IMR-90 (cell line): ENCODE measurements at places on chromosomes 7 and 10. TPM values are rescaled to one million over a fixed set of nuclear protein-coding genes. Genes with fewer than 3 reads are reported as not detected.

DNA sequence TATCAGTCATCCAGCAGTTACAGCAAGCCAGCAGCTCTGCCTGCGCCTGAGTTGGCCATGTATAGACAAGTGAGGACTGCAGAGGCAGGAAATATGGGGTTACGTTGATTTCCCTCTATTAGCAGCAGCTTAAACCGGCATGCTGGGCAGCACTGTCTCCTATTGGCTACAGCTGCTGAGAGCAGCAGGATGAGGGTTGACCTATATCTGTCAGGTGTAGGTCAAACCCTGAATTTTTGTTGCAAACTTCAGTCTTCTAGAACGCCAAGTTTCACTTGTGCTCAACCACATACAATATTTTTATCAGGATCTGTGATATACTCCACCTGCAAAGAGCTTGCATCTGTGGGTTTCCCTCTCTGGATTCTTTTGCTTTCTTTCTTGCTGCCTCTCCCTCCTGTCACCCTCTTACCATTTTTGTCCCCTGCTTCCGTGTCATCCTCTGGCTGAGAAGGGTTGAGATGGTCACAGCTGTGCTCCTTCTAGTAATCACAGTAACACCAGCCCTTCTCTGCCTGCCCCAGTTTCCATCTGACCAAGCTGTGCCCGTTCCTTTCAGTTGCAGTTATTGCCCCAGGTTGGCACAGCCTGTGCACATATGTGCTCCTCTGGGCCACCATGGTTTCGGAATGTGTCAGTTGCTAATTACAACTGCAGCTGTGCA lies 23.8 kb upstream of the GLCCI1 start:
- DNase-seq: no peak

Gene CCM2
- 56.1 and 65.2 TPM in 2 replicates for total RNA-seq

GRCh38 chr7:36597090-36597773 lies 127.1 kb downstream of the AOAH start:
- no peak for DNase-seq

DNA sequence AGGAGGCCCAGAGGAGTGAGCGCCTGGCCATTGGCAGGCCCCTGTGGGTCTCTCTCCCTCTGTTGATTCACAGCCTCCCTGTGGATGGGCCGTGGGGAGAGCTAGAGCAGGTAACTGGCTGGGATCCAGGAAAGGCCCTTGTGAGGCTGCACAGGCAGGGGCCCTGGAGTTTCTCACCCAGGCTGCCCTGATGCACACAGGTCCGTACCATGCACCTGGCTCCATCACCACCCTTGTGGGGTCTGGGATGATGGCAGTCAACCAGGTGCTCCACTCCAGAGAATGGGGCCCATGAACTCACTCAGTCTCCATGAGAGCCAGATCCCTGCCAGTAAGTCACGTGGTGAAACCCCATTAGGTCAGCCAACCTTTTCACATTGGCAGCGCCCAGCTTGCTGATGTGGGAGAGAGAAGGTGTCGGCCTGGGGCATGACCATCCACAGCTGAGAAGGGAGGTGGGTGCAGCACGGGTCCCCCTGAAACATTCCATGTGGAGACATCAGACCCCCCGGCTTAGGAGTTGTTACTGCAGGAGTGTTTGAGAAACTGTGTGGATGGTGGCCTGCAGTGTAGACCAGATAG lies 320.8 kb downstream of the ADARB2 start:
- no peak for DNase-seq

DNA sequence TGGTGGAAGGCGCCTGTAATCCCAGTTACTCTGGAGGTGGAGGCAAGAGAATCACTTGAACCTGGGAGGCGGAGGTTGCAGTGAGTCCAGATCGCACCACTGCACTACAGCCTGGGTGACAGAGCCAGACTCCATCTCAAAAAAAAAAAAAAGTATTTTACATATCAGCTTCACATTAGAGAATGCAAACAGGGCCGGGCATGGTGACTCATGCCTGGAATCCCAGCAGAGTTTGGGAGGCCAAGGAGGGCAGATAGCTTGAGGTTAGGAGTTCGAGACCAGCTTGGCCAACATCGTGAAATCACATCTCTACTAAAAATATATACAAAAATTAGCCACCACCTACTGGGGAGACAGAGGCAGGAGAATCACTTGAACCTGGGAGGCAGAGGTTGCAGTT lies 31.6 kb downstream of the USP54 start:
- peak; percentile 32 for DNase-seq

GRCh38 chr7:157310676-157311185 lies 26.1 kb upstream of the DNAJB6 start:
- DNase-seq: peak; percentile 19

- no peak for DNase-seq
These were observed at the start of gene RNF148 for GRCh38 chr7:122702872-122703510. RNF148 (minus strand) TSS chr7:122702922; CDS start chr7:122702750, 172 bp downstream.

GRCh38 chr10:31158011-31158658 lies 126.5 kb upstream of the ZNF438 start:
- DNase-seq: peak; percentile 81

- DNase-seq: peak; percentile 5
These were observed 611.3 kb upstream of the GALNT17 start for GRCh38 chr7:70520611-70521010.

GRCh38 chr7:134892963-134893362 lies 93.3 kb upstream of the AGBL3 start:
- no peak for DNase-seq

Gene LIPN
- not detected in 2 replicates for total RNA-seq

GRCh38 chr7:4689151-4689550 lies 7.1 kb downstream of the FOXK1 start:
- no peak for DNase-seq

DNA sequence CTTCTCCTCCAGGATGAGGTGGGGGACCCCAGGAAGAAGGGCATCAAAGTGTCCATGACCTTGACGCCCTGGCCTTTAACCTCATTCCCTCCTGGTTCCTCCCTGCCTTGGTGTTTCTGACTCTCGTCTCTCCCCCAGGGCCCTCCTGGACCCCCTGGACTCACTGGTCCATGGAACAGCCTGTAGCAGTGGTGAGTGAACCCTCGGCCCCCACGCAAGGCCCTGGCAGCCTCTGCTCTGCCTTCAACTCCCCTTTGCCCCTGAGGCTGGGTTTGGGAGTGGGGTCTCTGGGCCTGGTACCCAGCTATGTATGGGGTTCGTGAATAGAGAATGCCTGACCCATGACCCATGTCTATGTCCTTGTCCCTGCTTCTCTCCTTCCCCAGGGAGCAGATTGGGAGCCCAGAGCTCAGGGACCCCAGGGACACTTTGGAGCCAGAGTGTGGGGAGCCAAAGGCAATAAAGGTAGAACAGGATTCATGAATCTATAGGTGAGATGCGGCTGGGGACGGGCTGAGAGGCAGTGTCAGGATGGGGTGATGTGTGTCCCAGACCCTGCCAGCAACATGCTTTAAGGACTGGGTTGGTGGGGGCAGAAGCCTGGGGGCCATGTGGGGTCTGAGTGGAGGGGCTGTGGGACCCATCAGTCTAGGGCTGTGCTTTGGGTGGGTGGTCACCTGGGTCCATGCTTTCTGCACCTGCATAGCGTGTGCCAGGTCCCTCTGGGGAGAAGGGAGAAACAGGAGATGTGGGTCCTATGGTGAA lies 18.4 kb upstream of the VOPP1 start:
- no peak for DNase-seq

- DNase-seq: no peak
These were observed 12.7 kb downstream of the STRA8 start for GRCh38 chr7:135246191-135246825.

Gene NXPH1
- total RNA-seq: not detected in 2 replicates

Gene ADARB2
- total RNA-seq: not detected in 2 replicates

Gene HYAL4
- total RNA-seq: not detected in 2 replicates

DNA sequence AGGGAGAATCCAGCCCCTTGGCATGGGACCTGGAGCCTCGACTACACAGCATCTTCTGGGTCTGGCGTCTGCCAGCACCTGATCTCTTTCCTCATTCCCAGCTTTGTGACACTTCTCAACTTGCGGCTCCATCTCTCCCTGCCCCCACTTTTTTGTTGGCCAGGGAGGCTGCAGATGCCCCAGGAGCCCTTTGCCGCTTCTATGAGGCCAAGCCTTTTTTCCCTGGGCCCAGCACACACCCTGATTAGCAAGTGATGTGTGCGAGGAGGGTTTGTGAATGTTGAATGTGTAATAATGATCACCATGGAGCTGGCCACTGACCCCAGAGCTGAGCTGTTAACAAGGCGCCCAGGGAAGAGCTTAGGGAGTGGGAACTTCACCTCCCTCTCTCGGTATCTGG lies 4.4 kb downstream of the EVX1 start:
- no peak for DNase-seq

GRCh38 chr7:38452681-38453108 lies 178.5 kb downstream of the AMPH start:
- DNase-seq: peak; percentile 41

Gene IFT22
- 23.1 and 34.1 TPM in 2 replicates for total RNA-seq

GRCh38 chr10:31584098-31584631 lies 265.1 kb downstream of the ZEB1 start:
- no peak for DNase-seq

DNA sequence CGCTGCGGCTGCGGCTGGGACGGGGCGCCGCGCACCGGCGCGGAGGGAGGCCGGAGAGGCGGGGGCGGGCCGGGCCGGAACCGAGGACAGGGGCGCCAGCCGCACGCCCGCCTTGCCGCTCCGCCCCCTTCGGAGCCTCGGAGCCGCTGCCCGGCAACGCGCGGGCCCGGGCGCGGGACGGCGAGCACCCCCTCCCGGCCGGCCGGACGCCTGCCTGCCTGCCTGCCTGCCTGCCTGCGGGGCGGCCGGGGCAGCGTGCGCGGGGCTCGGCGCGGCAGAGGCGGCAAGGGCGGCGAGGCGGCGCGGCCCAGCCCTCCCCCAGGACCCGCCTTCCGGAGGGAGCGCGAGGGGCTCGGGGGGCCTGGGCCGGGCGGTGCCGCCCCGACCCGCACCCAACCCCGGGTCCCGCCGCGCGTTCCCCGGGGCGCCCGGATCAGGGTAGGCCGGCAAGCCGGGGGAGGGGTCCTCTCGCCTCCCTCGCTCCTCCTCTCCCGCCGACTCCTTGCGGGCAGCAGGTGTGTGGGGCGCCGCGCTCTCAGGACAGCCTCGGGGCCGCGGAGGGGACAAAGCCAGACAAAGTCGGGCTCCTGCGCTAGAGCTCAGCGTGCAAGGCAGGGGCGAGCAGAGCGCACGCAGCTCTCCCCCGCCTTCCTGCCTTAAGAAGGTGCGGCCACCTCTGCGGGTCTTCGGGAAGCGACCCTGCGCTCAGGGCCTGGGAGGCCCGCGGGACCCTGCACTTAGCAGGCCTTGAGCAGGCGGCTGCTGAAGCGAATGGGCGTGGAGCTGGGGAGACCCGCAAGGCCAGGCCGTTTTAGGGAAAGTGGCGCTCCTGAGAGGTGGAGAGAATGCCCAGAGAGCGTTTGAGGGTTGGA lies at the start of gene KIAA1549:
TSS of gene KIAA1549 (minus strand) at position 58 of the 872 bp plus-strand sequence. CDS start 120 bp downstream, outside the sequence.
- peak; percentile 64 for DNase-seq

Gene CUBN
- 0.54 and 0.83 TPM in 2 replicates for total RNA-seq

DNA sequence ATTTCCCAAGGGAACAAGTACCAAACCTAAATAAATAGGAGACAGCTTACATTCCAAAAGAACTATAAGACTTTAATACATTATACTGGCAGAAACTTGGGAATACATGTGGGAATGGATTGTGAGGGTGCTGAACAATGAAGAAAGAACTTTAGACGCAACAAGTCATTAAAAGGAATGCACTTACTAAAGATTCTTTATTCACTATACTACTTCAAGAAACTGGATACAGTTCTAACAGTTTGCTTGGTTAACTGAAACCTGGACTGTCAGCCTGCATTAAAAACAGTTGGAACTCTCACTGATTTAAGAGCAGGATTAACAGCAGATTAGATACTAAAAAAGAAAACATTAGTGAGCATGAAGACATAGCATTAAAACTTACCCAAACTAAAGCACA lies 12.0 kb downstream of the CACUL1 start:
- DNase-seq: peak; percentile 86

GRCh38 chr10:48941427-48942075 lies 1.9 kb upstream of the LRRC18 start:
- no peak for DNase-seq

Gene PPP3CB
- 22.9 and 40.0 TPM in 2 replicates for total RNA-seq

Gene HMX2
- total RNA-seq: not detected in 2 replicates

DNA sequence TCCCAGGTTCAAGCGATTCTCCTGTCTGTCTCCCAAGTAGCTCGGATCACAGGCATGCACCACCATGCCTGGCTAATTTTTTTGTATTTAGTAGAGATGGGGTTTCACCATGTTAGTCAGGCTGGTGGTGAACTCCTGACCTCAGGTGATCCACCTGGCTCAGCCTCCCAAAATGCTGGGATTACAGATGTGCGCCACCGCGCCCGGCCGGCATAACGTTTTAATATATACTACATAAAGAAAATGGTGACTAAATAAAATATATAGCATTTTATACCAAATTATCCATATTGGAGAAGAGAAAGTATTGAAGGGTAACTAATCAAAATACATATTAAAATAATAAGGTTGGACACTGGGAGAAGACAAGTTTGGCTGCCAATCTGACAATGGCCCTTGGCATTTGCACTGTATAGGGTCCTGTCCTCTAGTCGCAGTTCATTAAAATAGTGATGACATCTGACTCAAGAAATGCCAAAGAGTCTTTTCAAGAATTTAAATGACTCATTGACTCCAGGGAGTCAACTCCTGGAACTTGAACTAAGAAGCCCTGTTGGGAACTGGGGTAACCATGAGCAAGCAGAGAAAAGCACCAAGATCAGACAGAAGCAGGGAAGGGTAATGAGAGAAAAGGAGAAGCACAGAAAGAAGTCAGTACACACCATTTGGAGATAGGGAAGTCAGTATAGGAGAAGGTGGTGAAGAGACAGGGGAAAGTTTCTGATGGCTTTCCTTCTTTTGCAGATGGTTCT lies 91.1 kb downstream of the CH25H start:
- DNase-seq: peak; percentile 58

DNA sequence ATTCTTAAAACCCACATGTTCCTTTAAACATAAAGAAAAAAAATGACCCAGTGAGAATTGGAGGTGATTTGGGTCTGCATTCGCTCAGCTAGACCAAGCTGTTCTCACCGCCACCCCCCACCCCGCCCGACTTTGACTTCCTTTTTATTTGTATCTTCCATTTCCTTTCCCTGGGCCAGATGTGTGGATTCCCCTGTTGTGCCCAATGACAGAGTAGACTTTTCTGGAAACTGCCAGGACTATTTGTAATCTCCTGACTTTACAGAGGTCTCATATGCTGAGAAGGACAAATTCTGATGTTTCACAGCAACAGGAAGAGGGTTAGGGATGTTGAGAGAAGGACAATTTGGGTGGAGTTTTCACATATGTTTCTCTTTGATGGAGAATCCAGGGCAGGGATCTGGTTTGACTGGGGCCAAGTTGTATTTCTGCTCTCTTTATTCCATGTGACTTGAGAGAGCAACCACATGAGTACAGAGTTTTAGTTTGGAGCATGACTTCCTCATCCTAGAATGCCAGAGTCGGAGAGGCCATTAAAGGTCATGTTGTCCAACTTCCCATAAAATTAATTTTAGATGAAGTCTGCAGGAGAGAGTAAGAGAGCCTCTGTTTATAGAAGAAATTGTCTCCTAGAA lies 1023.2 kb downstream of the LRMDA start:
- no peak for DNase-seq

DNA sequence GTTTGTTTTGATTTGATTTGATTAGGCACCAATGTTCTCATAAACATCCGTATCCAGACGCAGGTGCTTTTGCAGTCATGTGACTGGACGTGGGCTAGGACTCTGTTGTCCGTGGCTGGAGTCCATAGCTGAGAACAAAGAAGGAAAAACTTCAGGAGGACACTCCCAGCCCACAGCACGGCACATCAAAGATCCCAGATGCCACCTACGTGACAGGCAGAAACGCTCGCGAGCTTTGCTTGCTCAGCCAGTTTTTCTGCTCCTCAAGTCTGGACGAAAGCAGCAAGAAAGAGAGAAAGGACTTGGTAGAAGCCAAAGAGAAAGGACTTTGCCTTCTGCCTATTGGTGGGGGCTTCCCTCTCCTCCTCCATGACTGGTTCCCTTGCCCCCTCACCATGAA lies 6.9 kb upstream of the ZKSCAN1 start:
- DNase-seq: no peak

Gene AQP1
- total RNA-seq: 0.18 and 0.28 TPM in 2 replicates
